ENCODE measurements at places on chromosomes 3 and 15.

- no peak for DNase-seq
These were observed 148.5 kb upstream of the CTDSPL start for GRCh38 chr3:37712918-37713817.

DNA sequence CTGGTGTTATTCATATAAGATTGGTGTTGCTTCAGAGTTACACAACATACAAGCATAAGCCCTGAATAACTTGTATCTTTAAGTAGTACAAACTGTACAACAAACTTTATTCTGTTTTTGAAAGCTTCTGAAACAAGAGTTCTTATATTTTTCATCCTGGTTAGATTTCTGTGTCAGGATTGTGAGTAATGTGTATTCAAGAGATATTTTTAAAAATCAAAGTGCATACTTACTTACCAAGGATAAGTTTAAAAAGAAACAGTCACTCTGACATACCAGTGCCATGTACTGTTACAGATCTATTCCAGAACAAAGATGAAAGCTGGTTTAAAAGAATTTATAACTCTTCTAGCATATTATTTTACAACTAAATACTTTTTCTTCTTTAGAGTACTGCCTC lies 755.1 kb downstream of the ZPLD1 start:
- DNase-seq, result no peak

DNA sequence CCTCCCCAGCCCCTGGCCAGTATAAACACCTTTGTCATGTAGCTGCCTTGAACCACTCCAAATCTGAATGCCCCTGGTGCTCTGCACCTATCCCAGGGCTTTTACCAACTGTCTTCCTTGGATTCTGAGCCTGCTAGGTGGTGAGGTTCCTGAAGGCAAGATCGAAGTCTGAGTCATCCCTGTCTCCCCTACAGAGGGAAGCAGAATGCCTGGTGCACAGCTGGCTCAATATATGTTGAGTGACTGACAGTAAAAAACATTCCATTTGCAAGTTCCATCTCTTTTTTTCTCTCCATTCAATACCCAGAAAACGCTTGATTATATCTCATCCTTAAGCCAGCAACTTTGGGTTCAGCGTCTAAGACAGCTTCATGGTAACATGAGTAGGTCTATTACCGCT lies 24.7 kb downstream of the SLC24A1 start:
- peak; percentile 4 for DNase-seq

GRCh38 chr3:52052831-52053306 lies 3.5 kb downstream of the DUSP7 start:
- peak; percentile 19 for DNase-seq

DNA sequence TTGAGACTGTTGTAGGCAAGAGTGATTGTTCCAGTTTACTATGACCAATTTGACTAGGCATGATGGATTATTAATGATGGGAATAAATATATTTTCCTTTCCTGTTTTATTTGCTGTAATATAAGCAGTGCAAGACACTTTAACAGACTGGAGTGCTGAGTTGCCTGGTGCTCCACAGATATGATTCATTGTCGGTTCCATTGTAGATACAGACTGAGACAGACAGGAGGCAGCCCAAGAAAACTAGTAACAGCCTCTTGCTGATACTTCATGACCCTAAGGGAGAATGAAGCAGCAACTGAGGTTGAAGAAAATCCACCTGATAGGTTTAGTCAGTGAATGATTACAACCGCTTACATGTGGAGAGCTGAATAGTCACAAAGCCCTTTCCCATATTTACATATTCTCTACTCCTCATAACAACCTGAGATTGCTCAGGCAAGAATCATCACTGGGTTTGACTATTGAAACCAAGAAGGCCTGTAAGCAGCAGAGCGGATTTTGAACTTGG lies 235.1 kb upstream of the TPRG1 start:
- DNase-seq, result no peak

GRCh38 chr3:143888166-143888565 lies 39.9 kb upstream of the SLC9A9 start:
- DNase-seq, result no peak

- DNase-seq, result no peak
These were observed 48.4 kb downstream of the IDH2 start for GRCh38 chr15:90053685-90054466.

DNA sequence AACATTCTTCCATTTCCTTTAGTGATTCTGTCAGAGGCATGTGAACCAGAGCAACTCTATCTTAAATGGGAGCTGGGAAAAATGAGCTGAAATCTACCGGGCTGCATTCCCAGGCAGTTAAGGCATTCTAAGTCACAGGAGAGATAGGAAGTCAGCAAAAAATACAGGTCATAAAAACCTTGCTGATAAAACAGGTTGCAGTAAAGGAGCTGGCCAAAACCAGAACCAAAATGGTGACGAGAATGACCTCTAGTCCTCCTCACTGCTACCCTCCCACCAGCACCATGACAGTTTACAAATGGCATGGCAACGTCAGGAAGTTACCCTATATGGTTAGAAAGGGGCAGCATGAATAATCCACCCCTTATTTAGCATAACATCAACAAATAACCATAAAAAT lies 66.4 kb downstream of the B3GALNT1 start:
- DNase-seq, result no peak

- no peak for DNase-seq
These were observed 61.7 kb downstream of the IL1RAP start for GRCh38 chr3:190575437-190576185.

- no peak for DNase-seq
These were observed 107.8 kb downstream of the SLCO3A1 start for GRCh38 chr15:91961357-91961756.
